ENCODE measurements at places on chromosomes 6 and 20. TPM values are rescaled to one million over a fixed set of nuclear protein-coding genes. Genes with fewer than 3 reads are reported as not detected.

- DNase-seq: no peak
These were observed 402 bp upstream of the TAF8 start for GRCh38 chr6:42049948-42050296.

- no peak for DNase-seq
These were observed 34.5 kb downstream of the CENPW start for GRCh38 chr6:126374372-126374771.

- DNase-seq: peak; percentile 7
These were observed 672.8 kb downstream of the KIF16B start for GRCh38 chr20:15900443-15900842.

- DNase-seq: no peak
These were observed 27.4 kb downstream of the DDO start for GRCh38 chr6:110387986-110388385.

GRCh38 chr20:56702931-56703840 lies 74.1 kb downstream of the TFAP2C start:
- DNase-seq: no peak

ASF1A gene
- 42.5 TPM for total RNA-seq

SCUBE3 gene
- total RNA-seq: 2.0 TPM
